Activated CD4-positive, alpha-beta T cell treated with anti-CD3 and anti-CD28 coated beads, Interleukin-2, amount 10 ng/mL, durations not matched to agents 24 days and 14 days (primary cell): ENCODE measurements at places on chromosomes 5 and 9.
A peak's percentile ranks its signal among the peaks of the same experiment; 100 is the strongest.

DNA sequence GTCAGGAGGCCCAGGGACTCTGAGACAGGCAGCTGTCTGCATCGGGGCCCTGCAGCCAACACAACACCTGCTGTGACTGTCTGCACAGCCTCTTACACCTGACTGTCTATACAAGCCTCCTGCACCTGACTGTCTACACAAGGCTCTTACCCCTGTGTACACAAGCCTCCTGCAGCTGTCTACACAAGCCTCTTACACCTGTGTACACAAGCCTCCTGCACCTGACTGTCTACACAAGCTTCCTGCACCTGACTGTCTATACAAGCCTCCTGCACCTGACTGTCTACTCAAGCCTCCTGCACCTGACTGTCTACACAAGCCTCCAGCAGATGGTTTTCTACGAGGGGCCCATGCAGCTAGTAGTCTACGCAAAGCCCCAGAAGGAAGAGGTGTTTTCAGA, 18.6 kb downstream of the IRX2 start:
- no peak overlapping the region for H3K4me3 ChIP-seq
- no peaks in the 10 kb centered on the region for H3K36me3 ChIP-seq
- peaks cover 8% of the 10 kb centered on the region for H3K27me3 ChIP-seq
- no peak for DNase-seq
- no peaks in the 10 kb centered on the region for H3K4me1 ChIP-seq
- H3K27ac ChIP-seq = no peak overlapping the region

GRCh38 chr5:68239487-68239886, 23.9 kb downstream of the PIK3R1 start:
- peak; percentile 92 for DNase-seq
- no peaks in the 10 kb centered on the region for H3K27me3 ChIP-seq
- peak overlapping the region; percentile 77 for H3K4me3 ChIP-seq
- peaks cover 17% of the 10 kb centered on the region for H3K36me3 ChIP-seq
- peak overlapping the region; percentile 86 for H3K27ac ChIP-seq
- H3K4me1 ChIP-seq = peaks cover 56% of the 10 kb centered on the region

GRCh38 chr9:91392435-91392834, 30.7 kb upstream of the AUH start:
- no peaks in the 10 kb centered on the region for H3K36me3 ChIP-seq
- peaks cover 2% of the 10 kb centered on the region for H3K27me3 ChIP-seq

- H3K4me1 ChIP-seq = peaks cover 33% of the 10 kb centered on the region
- peak overlapping the region; percentile 78 for H3K4me3 ChIP-seq
- no peak for DNase-seq
Observed at GRCh38 chr9:125125523-125125922, 17.8 kb downstream of the SCAI start.

- no peaks in the 10 kb centered on the region for H3K4me1 ChIP-seq
- H3K27ac ChIP-seq = no peak overlapping the region
- H3K4me3 ChIP-seq = no peak overlapping the region
- no peak for DNase-seq
Observed at GRCh38 chr9:14769230-14769571, 46.7 kb upstream of the CER1 start.

DNA sequence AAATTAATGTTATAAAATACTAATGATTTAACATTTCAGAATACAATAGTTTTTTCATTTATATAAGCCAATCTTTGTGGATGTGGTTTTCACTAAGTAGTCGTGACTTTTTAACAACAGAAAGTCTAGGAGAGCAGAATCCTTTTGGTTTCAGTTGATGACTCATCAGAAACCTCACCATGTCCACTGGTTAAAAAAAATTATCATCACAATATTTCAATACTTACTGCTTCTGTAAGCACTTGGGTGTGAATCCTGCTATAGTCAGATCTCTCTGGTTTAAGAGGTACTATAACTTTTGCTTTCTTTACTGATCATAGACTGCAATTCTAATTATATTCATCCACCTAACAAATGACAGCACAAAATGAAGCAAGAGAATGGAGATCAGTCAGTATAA, 77.2 kb downstream of the MRPS30 start:
- H3K27ac ChIP-seq = no peak overlapping the region
- H3K27me3 ChIP-seq = peaks cover 2% of the 10 kb centered on the region
- no peak overlapping the region for H3K4me3 ChIP-seq
- H3K4me1 ChIP-seq = peaks cover 6% of the 10 kb centered on the region
- H3K36me3 ChIP-seq = no peaks in the 10 kb centered on the region

- no peaks in the 10 kb centered on the region for H3K4me1 ChIP-seq
- no peak overlapping the region for H3K4me3 ChIP-seq
- H3K27ac ChIP-seq = no peak overlapping the region
Observed at GRCh38 chr9:3656224-3656623, 130.4 kb upstream of the RFX3 start.

GRCh38 chr9:78567693-78568092, 270.8 kb downstream of the PSAT1 start:
- H3K27me3 ChIP-seq = no peaks in the 10 kb centered on the region
- H3K4me1 ChIP-seq = no peaks in the 10 kb centered on the region
- no peaks in the 10 kb centered on the region for H3K36me3 ChIP-seq

DNA sequence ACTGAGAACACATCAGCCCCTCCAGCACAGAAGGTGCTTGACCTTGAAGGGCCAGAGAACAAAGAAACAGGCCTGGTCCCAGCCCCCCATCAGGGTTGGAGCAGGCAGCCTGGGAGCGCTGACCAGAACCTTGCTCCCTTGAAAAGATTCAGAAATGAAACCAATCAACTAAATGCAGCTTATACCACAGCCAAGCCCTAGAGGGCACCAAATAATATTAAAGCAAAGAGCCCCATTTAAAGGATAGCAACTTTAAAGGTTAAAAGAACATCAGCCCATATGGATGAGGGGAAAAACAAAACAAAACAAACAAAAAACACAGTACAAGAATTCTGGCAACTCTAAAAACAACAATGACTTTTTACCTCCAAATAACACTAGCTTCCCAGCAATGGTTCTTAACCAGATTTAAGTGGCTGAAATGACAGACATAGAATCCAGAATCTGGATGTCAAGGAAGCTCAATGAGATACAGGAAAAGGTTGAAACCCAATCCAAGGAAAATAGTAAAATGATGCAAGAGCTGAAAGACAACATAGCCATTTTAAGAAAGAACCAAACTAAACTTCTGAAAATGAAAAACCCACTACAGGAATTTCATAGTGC, 471.9 kb downstream of the MTRR start:
- H3K4me1 ChIP-seq = no peaks in the 10 kb centered on the region
- no peak overlapping the region for H3K4me3 ChIP-seq
- no peak for DNase-seq
- no peaks in the 10 kb centered on the region for H3K36me3 ChIP-seq
- H3K27me3 ChIP-seq = no peaks in the 10 kb centered on the region

GRCh38 chr9:135215571-135216161, 128.2 kb downstream of the OLFM1 start:
- H3K36me3 ChIP-seq = no peaks in the 10 kb centered on the region
- no peak for DNase-seq
- H3K4me1 ChIP-seq = no peaks in the 10 kb centered on the region
- no peak overlapping the region for H3K4me3 ChIP-seq
- H3K27ac ChIP-seq = no peak overlapping the region
- H3K27me3 ChIP-seq = peaks cover 5% of the 10 kb centered on the region
